Thoracic aorta (tissue), 2 donors: ENCODE measurements at places on chromosomes 5 and 9.
A peak's percentile ranks its signal among the peaks of the same experiment; 100 is the strongest.

GRCh38 chr5:66701244-66701643 lies 105.1 kb downstream of the MAST4 start:
- DNase-seq: no peak

DNA sequence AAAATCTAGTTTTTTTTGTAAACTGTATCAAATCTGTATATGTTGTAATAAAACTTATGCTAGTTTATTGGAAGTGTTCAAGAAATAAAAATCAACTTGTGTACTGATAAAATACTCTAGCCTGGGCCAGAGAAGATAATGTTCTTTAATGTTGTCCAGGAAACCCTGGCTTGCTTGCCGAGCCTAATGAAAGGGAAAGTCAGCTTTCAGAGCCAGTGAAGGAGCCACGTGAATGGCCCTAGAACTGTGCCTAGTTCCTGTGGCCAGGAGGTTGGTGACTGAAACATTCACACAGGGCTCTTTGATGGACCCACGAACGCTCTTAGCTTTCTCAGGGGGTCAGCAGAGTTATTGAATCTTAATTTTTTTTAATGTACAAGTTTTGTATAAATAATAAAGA lies 24.3 kb downstream of the HMGCR start:
- no peak for DNase-seq

DNA sequence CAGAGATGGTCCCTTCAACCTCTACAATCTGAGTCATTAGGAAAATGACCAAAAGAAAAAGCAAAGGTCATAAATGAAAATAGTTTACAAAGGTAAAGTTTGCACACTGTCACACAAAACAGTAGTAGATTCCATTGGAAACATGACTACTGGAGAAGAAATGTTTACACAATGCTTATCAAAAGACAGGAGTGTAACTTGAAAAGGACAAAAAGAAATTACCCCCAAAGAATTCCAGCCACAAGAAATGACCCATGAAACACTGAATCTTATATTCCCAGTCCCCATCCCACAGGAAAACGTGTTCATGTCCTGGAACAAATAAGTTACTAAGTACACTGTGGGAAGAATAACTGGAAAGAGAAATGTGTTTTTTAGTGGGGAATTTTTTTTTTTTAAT lies 385.1 kb downstream of the SEMA5A start:
- DNase-seq: no peak

DNA sequence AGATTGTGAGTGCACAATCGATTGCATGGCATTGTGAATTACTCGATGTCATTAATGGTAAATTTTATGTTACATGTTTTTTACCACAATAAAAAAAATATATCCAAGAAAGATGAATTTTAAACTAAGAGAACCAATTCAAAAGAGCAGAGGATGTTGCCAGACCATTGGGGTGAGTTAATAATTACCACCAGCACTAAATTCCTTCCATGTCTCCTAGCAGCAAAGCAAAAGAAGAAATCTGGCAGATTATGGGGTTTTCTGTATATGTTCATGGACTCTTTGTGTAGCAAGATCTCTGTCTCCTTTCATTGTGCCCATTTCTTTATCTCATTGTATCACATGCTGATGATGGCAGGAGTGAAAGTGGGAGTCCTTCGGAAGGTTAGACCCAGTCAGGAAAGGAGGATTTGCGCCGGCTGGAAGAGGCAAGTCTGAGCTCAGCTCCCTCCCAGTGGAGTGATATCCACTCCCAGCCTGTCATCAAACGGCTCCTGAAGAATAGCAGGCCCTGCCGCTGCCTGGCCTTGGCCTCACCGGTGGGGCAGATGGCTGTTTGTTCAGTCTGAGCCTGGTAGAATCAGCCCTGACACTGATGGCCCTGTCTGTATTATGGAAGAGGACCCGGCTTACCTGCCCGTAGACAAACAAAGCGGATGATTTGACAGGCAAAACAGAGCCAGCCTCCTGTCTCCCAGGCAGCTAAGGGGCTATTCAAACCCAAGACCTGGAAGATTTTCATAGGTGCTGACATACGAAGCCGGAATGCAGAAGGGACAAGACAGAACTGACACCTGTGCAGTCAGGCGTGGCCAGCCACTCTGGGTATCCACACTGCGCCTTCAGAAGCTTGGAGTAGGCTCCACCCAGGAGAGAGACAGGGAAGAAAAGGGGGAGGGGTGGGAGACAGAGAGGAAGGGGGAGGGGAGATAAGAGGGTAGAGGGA lies 21.9 kb upstream of the FOXE1 start:
- DNase-seq: no peak

DNA sequence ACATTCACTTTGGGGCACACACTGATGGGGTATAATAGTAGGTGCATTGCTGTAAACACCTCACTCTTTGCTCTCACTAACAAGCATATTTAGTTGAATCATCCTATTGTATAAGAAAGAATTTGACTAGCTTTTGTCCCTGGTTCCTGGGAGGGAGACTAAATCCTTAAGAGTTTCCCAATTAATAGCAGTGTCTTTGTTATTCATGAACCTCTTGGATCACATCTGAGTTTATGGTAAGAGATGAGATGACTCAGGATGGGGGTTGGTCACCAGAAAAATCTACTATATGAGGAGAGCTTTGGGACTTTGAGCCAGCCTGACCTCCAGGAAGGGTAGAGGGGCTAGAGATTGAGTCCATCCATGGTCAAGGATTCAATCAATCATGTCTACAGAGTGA lies 56.8 kb downstream of the PUM3 start:
- DNase-seq: no peak

- no peak for DNase-seq
These were observed 105.4 kb downstream of the SEMA5A start for GRCh38 chr5:9440517-9440916.

DNA sequence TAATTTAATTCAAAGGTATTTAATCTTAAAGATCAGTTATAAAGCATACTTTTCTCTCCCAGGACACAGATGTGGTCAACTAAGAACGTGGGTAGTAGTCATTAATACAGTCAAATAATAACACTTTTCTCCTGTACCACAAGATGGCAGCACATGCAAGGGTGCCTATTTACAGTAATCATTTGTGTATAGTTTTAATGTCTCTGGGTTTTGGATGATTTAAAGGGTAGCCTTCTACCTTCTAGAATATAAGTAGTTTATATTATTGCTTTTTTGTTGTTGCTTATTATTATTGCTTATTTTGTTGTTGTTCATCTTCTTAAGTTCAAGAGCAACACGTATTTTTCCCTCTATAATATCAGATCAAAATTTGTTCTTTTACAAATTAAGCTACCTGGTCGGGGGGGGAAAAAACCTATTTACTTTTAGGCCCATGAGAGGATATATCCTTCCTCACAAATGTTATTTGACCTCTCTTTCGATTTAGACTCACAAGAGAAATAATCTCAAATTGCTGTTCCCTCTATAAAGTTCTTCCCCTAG lies 59.6 kb upstream of the SLC27A6 start:
- no peak for DNase-seq

DNA sequence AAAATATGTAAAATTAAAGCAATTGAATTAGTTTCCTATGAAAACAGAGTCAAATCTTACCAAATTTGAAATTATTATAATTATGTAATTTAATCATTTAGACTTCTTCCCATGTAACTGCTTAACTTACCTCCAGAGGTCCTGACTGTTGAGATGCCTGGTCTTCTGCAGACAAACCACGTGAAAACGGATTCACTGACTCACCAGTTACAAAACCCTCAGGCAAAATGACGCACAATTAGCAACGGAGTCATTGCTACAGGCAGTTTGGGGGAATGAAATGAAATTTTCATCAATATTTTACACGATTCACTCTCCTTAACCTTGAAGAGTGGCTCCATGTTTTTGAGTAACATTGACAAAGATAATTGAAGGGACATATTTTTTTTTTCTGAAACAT lies 460.8 kb downstream of the MTRR start:
- no peak for DNase-seq

DNA sequence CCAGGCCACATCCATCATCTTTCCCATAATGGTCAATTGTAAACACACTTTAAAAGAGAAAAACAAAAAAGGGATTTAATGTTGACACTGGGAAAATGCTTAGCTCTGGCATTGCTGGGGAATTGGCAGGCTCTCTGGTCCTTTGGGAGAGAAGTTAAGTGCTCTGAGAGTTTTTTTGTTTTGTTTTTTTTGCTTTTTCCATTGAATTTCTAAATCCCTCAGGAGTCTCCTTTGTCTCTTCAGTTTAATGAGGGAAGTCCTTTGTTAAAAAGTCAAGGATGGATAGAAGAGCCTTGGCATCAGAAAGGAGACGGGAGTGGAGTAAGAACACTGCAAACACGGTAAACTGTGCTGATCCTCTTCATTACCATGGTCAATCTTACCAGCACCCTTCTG lies 7.1 kb upstream of the HAND1 start:
- DNase-seq: no peak

- no peak for DNase-seq
These were observed 106.1 kb upstream of the PHYKPL start for GRCh38 chr5:178338750-178339144.

- no peak for DNase-seq
These were observed 194.4 kb downstream of the EBF1 start for GRCh38 chr5:158905281-158905680.

GRCh38 chr5:91098541-91098940 lies 284.6 kb downstream of the ARRDC3 start:
- no peak for DNase-seq

- DNase-seq: no peak
These were observed 15.5 kb downstream of the ADAMTS16 start for GRCh38 chr5:5155617-5156016.

- DNase-seq: no peak
These were observed 23.5 kb upstream of the SLC25A48 start for GRCh38 chr5:135811007-135811406.

DNA sequence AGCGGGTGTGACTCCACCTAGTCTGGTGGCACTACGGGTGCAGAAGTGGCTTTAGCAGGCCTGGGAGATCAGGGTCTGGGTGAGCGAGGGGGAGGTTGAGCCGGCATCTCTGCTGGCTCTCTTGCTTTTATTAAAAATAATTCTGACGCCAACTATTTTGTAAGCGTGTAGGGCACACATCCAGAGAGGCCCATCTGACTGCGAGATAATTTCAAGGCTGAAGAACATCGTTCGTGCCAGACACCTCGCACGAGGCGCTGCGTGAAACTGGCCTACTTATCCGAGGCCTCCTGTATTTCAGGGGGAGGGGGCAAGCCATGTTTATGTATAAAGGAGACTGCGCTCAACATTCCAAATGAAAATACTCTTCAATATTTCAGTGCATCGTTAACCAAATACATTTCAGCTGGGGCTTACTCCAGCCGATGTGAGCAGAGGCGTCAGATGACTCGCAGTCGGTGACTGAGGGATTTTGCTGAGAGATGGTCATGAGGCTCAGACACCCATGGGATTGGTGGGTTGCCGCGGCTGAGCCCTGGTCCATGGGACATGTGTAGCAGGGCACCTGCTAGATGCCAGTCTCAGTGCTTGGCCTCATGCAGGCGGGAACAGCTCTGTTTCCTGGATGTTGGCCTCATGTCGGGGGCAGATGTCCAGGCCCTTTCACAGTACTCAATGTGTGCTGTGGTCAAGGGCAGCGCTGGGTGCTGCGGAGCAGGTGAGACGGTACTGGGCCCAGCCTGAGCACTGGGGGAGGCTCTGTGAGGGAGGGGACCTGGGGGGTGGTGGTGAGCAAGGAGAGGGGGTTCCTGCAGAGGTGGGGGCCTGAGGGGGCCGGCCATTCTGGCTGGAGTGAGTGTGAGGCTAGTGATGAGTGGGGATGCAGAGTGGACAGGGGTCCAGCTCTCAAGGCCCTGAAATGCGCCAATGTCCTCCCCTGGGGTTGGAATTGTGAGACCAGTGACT lies 201.5 kb downstream of the DAB2IP start:
- peak; percentile 12 for DNase-seq

DNA sequence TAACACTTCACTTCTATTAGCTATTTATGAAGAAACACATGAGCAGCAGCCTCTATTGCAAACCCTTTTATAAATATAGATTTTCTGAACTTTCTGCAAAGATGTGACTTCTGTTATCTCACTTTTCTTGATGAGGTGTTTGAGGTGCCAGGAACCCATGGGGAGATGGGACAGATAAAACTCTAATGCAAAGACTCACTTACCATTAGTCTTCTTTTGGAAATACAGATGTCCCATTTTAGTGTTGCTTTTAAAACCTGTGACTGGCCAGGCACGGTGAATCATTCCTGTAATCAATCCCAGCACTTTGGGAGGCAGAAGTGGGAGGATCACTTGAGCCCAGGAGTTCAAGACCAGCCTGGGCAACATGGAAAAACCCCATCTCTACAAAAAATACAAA lies 171.3 kb upstream of the GAS1 start:
- DNase-seq: no peak

DNA sequence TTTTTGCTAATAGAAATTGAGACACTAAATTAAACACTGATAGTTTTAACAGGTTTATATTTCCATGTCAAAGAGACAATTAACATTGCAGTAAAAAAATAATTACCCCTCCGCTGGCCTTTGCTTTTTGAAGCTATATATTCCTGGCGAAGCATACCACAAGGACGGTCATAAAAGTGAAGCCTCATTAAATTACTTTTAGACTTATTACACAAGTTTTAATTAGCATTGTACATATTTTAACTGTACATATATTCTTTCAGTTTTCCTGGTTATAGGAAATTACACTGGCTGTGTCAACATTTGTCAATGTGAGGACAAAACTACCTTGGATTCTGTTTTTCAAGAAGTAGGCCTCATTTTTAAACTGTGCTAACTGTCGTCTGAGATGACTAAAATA lies 1.2 kb downstream of the CDKN2A start:
- no peak for DNase-seq

DNA sequence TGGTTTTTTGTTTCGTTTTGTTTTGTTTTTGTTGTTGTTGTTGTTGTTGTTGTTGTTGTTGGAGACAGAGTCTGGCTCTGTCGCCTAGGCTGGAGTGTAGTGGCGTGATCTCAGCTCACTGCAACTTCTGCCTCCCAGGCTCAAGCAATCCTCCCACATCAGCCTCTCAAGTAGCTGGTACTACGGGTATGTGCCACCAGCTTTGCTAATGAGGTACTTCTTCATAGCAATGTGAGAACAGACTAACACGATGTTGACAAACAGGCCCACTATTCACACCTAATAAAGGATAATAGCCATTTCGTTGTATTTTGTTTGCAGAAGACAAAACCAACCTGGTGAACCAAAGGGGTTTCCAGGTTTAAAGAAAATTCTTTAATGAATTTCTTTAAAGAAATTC lies 130.9 kb downstream of the DIRAS2 start:
- DNase-seq: no peak

DNA sequence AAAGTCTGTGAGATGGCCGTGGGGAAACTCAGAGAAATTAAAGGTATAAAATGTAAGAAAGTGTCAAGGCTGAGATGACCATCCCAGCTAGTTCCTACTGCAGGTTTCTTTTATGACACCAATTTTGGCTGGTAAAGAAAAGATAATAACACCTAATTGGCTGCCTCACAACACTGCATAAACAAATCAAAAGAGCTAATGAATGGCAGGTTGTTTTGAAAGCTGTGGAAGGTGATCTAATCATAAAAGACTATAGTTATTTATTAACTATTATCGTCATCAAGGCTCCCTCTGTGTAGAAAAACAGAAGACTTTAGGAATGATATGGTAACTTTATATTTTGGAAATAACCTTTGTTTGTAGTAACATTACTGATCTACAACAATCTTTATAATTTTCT lies 3.5 kb upstream of the SPINK5 start:
- DNase-seq: no peak
